H4 (cell line): ENCODE measurements at places on chromosomes 4 and X. TPM values are rescaled to one million over a fixed set of nuclear protein-coding genes. Genes with fewer than 3 reads are reported as not detected.
A peak's percentile ranks its signal among the peaks of the same experiment; 100 is the strongest.

DACH2 gene
- not detected in 2 replicates for total RNA-seq

SLC9B1 gene
- total RNA-seq, result not detected in 2 replicates

ZCCHC12 gene
- total RNA-seq, result not detected in 2 replicates

LUZP4 gene
- not detected in 2 replicates for total RNA-seq

ARHGEF6 gene
- total RNA-seq, result 6.6 and 8.0 TPM in 2 replicates

PIR gene
- total RNA-seq, result 117 and 126 TPM in 2 replicates

ANOS1 gene
- 4.1 and 6.6 TPM in 2 replicates for total RNA-seq

HSFX1 gene
- total RNA-seq, result not detected in 2 replicates

PFKFB1 gene
- total RNA-seq, result not detected in 2 replicates

RAB40AL gene
- total RNA-seq, result not detected in 2 replicates

SLC35A2 gene
- total RNA-seq, result 23.2 and 32.8 TPM in 2 replicates

INTU gene
- 0.37 and 2.2 TPM in 2 replicates for total RNA-seq

MAGIX gene
- total RNA-seq, result 0.48 and 2.3 TPM in 2 replicates

GRCh38 chr4:52935317-52935716, 73.2 kb downstream of the RASL11B start:
- no peak for DNase-seq

DNA sequence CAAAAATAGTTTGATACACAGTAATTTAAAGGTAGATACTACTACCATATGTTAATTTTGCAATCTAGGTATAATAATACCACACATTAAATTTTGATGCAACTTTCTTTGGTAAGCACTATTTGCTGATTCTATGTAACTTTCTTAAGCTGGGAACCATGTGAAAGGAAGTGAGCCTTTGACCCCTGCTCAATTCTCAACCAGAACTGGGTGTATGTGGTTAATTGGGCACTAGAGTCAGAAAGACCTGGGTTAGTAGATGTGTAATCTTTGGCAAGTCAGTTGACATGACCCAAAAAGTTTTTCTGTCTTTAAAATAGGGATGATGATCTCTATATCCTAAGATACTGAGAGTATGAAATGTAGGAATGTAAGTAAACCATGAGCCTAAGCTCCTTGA, 22.4 kb downstream of the TLR2 start:
- DNase-seq, result no peak

- no peak for DNase-seq
These were observed 34.0 kb upstream of the PPARGC1A start for GRCh38 chr4:23923840-23924239.

- DNase-seq, result no peak
These were observed 50.8 kb upstream of the FBXW7 start for GRCh38 chr4:152586668-152587067.

DNA sequence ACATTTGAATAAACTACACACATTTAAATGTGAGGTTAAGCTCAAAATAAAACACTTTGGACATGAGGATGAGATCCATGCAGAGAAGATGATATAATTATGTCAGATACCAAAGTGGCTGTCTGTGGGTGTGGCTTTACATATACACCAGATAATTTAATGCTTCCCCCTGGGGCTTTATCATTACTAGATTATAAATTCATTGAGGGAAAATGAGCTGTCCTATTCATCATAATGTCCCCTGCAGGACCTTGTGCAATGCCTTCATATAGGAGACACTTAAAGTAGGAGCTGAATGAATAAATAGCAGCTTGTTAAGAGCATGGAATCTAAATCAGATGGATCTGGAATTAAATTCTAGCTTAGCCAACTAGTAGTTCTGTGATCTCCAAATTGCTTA, 49.7 kb downstream of the OTC start:
- no peak for DNase-seq

DNA sequence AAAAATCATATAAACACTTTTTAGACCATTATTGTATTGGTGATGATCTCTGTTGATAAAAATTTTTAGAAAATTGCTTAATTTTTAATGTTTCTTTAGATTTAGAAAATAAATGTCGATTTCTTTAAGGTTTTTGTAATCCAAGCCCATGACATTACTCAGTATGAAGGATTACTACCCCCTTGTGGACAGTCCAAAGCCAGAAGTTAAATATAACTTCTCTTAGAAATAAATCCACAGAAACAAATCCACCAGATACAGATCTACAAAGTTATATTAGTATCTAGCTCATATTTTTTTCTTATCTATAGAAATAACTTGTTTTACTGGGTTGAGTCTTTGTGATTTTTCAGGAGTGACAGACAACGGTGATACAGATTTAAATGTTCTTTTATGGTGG, 18.9 kb downstream of the TIFA start:
- no peak for DNase-seq

- no peak for DNase-seq
These were observed 148.2 kb downstream of the RASL11B start for GRCh38 chr4:53010318-53010717.

DNA sequence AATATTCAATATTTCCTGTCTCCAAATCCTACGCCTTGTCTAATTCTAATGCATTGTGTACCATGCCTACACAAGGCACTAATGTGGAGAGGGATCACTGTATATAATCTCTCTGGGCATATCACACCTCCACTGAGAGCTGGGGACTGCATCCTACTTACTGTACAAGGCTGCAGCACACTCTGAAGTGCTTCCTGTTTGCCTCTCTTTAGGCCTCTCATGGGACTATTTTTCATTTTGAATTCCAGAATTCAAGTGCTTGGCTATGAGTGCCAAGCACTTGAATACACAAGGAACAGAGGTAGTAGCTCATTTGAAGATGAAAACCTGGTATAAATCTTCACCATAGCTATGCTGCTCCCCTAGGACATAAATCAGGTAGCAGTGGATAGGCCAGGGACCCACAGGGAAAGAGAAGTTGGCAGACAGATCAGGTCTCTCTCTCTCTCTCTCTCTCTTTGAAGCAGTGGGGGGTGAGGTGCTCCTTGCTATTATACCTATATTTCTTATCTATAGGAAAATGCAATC, 229.7 kb upstream of the MBNL3 start:
- DNase-seq, result no peak

- DNase-seq, result no peak
These were observed 153.3 kb downstream of the SH3KBP1 start for GRCh38 chrX:19734111-19734510.

GRCh38 chr4:10007793-10008608, 13.3 kb downstream of the SLC2A9 start:
- DNase-seq, result peak; percentile 41

- DNase-seq, result no peak
These were observed 3.9 kb downstream of the RIPPLY1 start for GRCh38 chrX:106899276-106899675.

- no peak for DNase-seq
These were observed 79.3 kb upstream of the CAMK2D start for GRCh38 chr4:113840861-113841260.

GRCh38 chr4:82739287-82740190, 59.1 kb downstream of the SCD5 start:
- DNase-seq, result peak; percentile 61

GRCh38 chr4:124636788-124637187, 75.7 kb downstream of the ANKRD50 start:
- DNase-seq, result no peak

DNA sequence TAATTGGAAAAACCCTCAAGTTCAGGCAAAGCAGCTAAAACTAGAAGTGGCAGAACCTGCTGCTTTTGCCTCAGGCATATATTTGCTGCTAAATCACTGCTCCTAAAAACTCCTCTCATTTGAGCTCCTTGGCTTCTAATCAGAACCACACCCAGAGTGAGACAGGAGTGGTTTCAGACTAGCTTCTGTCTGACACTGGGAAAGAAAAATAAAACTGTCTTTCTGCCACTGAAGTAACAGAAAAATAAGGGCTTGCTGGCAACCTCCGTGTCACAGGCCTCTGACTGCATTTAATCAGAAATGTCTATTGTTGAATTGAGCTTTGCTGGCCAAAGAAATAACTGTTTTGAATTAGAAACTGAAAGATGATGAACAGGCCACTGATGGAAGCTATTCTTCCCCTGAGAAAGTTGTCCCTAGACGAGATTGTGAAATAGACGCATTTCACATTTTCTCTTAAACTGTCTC, 52.1 kb upstream of the RAP2C start:
- no peak for DNase-seq

DNA sequence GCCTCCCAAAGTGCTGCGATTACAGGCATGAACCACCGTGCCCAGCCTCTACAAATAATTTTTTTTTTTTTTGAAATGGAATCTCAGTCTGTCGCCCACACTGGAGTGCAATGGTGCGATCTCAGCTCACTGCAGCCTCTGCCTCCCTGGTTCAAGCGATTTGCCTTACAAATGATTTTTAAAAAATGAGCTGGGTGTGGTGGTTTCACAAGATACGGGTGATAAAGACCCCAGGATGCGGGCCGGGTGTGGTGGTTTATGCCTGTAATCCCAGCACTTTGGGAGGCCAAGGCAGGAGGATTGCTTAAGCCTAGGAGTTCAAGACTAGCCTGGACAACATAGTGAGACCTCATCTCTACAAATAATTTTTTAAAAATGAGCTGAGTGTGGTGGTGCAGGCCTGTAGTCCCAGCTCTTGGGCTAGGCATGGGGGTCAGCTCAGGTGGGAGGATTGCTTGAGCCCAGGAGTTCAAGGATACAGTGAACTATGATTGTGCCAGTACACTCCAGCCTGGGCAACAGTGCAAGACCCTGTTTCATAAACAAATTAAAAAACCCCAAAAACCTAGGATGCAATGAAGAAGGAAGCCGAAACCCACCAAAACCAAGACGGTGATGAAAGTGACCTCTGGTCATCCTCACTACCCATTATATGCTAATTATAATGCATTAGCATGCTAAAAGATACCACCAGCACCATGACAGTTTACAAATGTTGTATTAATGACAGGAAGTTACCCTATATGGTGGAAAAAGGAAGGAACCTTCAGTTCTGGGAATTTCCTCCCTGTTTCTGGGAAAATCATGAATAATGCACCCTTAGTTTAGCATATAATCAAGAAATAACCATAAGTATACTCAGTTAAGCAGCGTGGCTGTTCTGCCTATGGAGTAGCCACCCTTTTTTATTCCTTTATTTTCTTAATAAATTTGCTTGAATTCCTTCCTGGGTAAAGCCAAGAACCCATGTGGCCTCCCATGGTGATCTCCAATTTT, 27.7 kb downstream of the PDGFRA start:
- no peak for DNase-seq

- DNase-seq, result no peak
These were observed 92.1 kb downstream of the STK32B start for GRCh38 chr4:5143306-5143861.

DNA sequence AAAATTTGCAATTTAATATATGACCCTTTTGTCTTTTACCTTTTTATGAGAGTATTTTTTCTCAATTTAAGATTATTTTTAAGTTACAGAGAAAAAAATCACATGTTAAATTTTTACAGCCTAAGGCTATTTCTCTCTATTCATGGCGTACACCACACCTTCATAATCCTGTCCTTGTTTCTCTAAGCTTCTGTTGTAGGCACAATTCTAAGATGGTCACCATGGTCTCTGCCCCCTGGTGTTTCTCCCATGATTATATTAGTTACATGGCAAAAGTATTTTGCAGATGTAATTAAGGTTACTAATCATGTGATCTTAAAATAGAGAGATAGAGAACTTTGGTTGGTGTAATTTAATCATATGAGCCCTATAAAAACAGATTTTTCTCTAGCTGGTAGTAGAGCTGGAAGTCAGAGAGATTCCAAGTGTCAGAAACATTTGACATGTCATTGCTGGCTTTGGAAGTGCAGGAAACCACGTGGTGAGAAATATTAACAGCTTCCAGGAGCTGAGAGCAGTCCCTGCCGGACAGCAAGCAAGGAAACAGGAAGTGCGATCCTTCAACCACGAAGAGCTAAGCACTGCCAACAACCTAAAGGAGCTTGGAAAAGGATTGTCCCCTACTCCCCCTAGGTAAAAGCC, 89.8 kb downstream of the EIF4E start:
- DNase-seq, result peak; percentile 65

DNA sequence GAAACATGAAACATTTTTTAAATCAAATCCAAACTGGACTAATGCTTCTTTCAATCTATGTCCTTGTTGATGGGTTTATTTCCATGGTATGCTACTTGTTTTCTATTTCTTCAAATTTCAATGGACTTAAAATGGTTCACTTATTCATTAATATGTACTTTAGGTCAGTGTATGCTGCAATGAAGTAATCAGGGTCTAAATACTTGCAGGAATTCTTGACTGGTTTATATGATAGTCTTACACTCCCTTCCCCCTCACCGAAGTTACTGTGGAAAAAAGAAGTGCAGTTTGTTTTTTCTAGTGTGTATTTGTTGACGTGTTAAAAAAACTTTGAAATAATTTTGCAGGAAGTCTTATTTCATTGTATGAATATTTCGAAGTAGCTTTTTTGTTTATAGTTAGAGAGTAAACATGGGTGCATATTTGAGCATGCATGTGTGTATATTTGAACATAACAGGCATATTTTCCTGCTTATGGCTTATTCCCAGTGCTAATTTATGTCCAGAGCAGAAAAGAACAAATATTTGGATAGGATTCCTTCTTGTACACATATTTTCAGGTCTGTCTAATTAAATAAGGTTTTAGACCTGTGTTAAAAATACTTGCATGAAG, 65.0 kb downstream of the LIMCH1 start:
- DNase-seq, result no peak

GRCh38 chr4:68267433-68267944, 22.0 kb upstream of the TMPRSS11B start:
- DNase-seq, result peak; percentile 23

DNA sequence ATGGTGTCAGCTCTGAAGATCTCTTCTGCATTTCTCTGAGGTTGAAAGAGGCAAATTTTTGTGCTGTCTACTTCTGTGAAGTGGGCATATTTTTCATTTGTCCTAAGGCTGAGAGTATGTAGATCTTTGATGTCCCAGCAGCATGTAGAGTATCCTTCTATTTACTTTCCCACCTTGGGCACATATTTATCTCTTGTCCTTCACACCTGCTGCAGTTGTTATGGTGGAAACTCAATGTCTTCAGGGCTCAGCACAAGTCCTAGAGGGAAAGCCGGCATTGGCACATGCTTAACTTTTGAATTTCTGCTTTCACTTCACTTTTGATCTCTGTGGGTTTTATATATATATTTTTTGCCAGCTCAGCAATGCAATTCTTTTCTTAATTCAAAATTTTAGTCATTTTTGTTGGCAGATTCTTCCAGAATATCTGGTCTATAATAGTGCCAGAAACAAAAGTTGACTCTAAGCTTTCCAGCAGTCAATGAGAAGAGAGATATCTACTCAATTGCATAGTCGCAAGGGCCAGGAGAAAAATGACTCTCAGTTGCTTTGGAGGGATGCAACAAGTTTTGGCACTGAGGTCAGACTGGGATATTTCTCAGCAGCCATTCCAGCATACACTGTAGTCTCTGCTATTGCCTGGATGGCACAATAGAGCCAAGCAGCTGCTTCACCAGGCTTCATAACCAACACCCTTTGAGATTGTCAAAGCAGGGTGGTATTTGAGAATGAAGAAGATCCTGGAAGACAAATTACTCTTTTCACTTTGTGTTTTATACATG, 127.8 kb upstream of the FAT1 start:
- DNase-seq, result no peak

GRCh38 chr4:141457653-141458052, 178.7 kb upstream of the IL15 start:
- no peak for DNase-seq

- peak; percentile 76 for DNase-seq
These were observed 1826.0 kb downstream of the STIM2 start for GRCh38 chr4:28686618-28687017.

- peak; percentile 53 for DNase-seq
These were observed 616 bp downstream of the WDR1 start for GRCh38 chr4:10115797-10116568.

GRCh38 chrX:154529206-154529612, 13.2 kb upstream of the FAM3A start:
- no peak for DNase-seq
